Stimulated activated CD8-positive, alpha-beta memory T cell treated with anti-CD3 and anti-CD28 coated beads, Interleukin-4, amount 100 ng/mL, for 4 hours (primary cell): ENCODE measurements at places on chromosomes 7 and 10.

DNA sequence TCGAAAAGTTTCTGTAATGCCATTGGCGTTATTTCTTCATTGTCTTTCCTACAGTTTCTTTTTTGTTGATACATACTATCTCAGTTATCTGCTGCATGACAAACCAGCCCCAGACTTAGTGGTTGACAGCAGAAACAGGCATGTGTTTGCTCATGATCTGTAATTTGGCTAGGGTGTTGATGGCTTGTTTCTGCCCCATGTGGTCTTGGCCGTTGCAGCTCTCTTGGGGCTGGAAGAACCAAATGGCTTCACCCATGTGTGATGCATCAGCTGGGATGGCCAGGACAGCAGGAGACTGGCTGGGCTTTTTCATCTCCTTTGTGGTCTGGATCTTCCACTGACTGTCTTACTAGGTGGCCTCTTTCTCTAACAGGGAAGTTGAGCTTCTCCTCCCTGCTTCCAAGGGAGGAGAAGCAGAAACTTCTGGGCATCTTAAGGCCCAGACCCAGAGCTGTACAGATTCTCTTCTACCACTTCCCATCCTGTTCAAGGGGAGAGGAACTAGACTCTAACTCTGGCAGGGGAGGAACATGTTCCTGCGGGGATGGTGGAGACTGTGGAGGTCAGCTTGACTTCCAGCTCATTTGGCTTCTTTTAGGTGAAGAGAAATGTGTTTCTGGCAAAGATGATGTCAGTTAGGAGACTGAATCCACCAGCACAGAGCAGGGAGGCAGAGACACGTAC lies 89.3 kb downstream of the FANK1 start:
- no peak for DNase-seq

- DNase-seq = no peak
These were observed 94.3 kb downstream of the IQUB start for GRCh38 chr7:123440101-123440548.

- peak; percentile 64 for DNase-seq
These were observed 45.3 kb upstream of the PIK3AP1 start for GRCh38 chr10:96765406-96766240.

GRCh38 chr7:158424011-158424410 lies 163.6 kb downstream of the PTPRN2 start:
- DNase-seq = no peak

- no peak for DNase-seq
These were observed 93.6 kb upstream of the IL6 start for GRCh38 chr7:22633286-22633953.

DNA sequence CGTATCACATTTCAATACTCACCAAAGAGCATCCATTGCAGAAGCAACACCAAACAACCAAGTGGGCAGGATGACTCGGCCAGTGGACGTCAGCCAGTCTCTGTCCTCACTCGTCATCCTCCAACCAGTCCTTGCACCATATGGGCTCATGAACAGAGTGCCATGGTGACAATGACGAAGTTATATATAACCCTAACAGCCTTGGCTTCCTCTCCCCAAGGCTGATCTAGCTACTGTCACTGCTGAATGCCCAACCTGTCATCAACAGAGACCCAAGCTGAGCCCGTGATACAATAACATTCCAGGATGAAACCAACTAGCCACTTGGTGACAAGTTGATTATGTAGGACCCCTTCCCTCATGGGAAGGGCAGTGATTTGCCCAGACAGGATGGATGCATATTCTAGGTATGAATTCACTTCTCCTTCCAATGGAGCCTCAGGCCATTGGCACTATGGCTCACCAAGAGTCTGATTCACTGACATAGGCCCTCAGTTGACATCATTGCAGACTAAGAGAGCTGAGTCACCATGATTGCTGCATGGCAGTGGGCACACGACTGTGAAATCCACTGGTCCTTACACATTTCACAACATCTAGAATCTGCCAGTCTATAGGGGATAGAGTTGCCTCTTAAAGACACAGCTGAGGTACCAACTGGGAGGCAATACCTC lies 26.3 kb upstream of the PPIF start:
- DNase-seq = no peak

DNA sequence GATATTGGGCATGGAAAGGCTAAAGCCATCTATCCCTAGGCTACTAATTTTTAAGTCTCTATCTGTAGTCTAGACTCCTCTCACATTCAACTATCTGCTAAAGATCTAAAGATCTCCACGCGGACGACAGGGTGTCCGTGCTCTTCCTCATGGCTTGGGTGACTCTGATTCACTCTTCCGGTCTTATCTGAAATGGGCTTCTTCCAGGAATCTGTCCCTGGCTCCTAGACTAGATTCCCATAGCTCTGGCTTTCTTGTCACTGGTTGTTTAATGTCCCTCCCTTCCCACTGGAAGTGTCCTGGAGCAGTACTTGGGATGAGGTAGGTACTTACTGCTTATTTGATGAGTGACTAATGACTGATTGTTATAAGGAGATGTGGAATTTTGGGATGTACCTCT lies 62.0 kb upstream of the PODXL start:
- no peak for DNase-seq

DNA sequence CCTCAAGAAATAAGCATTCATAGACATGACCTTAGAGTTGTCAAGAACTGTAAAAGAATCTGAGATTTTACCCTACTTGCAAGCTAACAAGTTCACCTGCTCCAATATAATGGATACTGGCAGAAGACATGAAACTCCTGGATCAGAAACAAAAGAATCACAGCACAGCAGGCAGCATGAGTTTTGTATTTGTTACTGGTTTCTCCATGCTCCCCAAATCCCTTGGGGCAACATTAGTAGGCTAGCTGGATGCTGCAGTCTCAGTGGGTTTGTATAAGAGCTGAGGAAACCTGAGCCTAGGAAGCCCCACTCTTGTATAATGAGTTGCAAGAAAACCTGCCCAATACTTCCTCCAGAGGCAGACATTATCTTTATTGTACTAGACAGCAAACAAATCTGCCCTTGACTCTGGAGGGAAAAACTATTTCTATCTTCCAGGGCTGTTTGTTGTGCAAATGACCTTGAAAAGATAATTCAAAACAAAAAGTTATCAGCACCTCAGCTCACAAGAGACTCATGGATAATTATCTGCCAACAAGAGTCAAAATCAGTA lies 64.8 kb downstream of the ABLIM1 start:
- no peak for DNase-seq

DNA sequence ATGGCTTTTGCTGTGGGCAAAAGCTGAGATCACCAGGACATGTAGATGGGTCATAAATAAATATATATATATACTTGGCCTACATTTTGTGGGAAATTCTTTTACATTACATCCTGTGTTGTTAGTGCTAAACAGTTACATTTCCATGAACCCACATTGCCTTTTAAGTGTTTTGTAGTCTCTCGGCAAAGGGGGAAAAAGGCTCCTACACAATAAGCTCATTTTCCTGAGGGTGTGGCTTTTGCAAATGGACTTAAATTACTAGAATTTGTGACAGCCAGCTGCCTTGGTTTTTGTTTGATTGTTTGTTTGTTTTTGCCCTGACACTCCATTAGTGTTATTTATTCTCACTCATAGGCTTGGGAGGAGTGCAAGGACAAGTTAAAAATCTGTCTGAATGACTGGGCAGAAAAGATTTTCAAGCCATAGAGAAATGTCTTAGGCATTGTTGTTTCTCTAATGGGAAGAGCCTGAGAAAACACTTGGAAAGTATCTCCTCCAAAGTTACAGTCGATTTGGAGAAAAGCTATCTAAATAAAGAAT lies 128.8 kb downstream of the DGKB start:
- DNase-seq = no peak

- no peak for DNase-seq
These were observed 609.7 kb downstream of the TNS3 start for GRCh38 chr7:46972205-46972604.

- DNase-seq = no peak
These were observed 59.0 kb downstream of the ST7 start for GRCh38 chr7:117012284-117012683.

- no peak for DNase-seq
These were observed 354.4 kb upstream of the BMPER start for GRCh38 chr7:33550979-33551378.

GRCh38 chr10:132519382-132520176 lies 18.0 kb upstream of the INPP5A start:
- DNase-seq = no peak

- DNase-seq = no peak
These were observed 4.1 kb upstream of the NACAD start for GRCh38 chr7:45092931-45093235.

- no peak for DNase-seq
These were observed 91.3 kb upstream of the FAM171A1 start for GRCh38 chr10:15462253-15462897.

- DNase-seq = no peak
These were observed 3.4 kb upstream of the SMARCD3 start for GRCh38 chr7:151251689-151252560.

DNA sequence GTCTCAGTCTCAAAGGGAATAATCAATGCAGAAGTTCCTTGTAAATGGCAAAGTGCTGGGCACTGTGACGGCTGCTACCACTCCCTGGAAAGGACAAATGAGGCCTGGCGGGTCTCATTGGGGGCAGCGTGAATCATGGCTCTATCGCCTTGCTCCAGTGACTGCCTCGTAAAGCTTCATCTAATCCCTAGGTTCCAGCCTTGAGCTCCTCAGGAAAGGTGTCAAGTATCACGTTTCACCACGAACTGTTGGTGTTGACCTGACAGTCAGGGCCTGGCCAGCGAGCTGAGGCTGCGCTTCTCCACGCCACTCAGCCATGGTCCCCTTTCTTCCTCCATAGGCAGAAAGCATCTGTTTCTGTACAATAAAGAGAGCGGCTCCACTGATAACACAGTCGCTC lies 126.7 kb upstream of the ZNF32 start:
- no peak for DNase-seq

DNA sequence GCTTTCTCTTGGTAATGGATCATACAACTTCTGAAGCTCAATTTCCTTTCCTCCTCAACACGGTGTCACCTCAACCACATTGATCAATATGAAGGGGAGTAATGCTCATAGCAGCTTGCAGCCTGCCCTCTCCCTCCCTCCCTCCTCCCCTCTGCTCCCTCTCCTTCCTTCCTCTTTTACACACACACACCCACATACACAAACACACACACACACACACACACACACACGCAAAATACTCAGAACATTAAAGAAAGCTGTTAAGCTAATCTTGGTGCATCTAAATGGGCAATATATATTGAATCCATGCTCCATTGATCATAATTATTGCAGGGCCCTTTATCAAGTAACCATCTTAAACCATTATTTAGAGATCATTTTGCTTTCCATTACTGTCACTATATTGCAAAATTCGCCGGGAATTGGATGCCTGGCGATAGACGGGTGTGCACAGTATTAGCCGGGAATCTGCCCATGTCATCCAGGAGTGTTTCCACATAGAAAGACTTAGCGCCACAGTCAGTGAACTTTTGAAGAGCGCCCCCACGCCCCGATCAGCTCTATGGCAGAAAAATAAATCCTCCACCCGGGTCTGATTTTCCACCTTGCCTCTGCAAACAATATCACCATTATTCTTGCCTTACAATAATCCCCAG lies 122.0 kb downstream of the PRLHR start:
- no peak for DNase-seq

- no peak for DNase-seq
These were observed 1.9 kb upstream of the EPHB4 start for GRCh38 chr7:100829150-100829716.

- no peak for DNase-seq
These were observed 916 bp downstream of the VWA2 start for GRCh38 chr10:114239994-114240345.

DNA sequence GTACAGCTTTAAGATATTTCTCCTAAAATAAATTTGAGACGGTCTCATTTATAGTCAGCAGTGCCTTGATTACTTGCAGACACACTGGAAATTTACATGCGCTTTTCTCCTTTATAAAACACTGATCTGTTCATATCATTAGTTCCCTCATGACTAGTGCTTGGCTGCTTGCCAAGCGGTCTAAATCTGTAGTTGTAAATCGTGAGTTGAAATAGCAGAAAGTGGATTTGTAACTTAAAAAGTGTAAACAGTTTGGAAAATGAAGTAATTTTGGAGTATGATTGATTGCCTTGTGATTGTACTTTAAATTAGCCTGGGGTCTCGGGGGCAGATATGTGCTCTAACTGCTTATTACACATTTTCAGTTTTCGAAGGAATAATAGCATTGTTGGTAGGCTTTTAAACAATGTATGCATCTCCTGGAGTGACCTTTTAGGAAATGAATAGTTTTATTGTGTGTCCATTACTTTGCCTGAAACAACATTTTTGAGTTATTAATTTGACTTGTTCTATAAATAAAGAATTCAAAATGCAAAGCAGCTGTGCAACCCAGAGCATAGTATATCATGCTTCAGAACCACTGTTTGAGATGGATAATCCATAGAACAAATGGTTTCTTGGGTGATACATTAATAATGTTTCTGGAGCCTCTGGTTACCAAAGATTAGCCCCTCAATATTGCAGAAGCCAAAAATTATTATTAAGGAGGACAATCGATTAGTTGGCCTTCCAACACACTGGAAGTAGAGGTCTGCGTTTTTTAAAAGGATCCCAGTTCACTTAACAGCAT lies 73.3 kb downstream of the ARID5B start:
- no peak for DNase-seq

GRCh38 chr7:85750454-85750949 lies 563.6 kb upstream of the SEMA3D start:
- DNase-seq = no peak

DNA sequence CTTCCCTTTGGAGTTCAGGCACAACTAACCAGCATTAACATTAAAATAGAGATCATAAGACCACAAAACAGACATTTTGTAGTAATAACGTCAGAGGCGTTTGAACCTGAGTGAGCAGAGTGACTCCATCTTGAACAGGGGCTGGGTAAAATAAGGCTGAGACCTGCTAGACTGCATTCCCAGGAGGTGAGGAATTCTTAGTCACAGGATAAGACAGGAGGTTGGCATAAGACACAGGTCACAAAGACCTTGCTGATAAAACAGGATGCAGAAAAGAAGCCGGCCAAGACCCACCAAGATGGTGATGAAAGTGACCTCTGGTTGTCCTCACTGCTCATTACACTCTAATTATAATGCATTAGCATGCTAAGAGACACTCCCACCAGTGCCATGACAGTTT lies 493.2 kb upstream of the AUTS2 start:
- no peak for DNase-seq

DNA sequence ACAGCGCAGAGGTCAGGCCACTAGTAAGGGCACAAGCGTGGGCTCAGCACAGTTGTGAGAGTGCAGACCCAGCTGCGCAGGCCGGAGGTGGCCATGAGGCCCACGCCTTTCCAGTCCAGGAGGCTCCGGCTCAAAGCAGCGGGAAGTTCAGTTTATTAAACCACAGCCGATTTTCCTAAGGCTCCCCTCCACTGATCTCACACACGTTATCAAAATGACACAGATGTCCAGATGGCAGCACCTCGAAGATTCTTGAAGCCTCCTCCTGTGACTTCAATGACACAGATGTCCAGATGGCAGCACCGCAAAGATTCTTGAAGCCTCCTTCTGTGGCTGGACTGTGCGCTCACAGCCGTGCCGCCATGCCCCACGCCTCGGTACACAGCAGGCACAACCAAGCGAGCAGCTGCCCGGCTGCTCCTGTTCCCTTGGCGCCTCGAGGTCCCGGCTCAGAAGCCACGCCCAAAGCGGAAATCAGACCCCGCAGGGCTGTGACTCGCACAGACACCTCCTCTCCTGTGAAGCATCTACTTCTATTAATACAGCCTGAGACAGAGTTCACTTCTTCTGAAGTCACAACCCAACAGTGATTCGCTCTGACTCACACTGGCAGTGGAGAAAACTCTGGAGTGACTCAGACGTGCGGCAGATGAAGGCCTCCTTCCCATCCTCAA lies 122.7 kb downstream of the MAD1L1 start:
- DNase-seq = peak; percentile 13
